ENCODE measurements at places on chromosomes 12 and 14.

- no peak for DNase-seq
These were observed at the start of gene SRGAP1 for GRCh38 chr12:63844391-63845341. Gene SRGAP1, plus strand, starts transcription at chr12:63844700. Its CDS starts 117 bp downstream, at chr12:63844817.

- no peak for DNase-seq
These were observed 144.2 kb downstream of the PAWR start for GRCh38 chr12:79546466-79547043.

DNA sequence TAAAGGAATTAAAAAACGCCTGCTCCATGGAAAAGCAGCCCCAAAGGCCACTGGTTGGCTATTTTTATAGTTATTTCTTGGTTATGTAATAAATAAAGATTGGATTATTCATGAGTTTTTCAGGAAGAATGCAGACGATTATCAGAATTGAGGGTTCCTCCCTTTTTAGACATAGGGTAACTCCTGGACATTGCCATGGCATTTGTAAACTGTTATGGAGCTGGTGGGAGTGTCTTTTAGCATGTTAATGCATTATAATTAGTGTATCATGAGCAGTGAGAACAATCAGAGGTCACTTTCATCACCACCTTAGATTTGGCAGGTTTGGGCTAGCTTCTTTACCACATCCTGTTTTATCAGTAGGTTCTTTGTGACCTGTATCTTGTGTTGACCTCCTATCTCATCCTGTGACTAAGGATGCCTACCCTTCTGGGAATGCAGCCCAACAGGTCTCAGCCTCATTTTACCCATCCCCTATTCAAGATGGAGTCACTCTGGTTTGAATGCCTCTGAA, 728.7 kb downstream of the GALC start:
- no peak for DNase-seq

DNA sequence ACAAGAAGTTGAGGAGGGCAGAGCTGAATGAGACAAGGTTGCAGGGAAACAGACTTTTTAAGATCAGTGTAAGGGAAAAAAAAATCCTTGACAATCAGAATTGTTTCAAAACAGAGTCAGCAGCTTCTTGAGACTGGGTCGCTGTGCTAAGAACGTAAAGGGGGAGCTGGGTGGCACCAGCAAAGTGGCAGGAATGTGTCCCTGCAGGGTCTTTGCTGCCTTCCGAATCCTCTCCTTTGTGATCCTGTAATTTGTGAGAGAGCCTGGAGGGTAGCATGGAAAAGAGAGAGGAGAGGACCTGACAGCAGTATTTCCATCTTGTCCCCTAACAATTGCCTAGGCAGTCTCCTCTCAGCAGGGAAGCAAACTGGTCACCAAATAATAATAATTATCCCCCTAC, 472.8 kb downstream of the RGS6 start:
- no peak for DNase-seq

DNA sequence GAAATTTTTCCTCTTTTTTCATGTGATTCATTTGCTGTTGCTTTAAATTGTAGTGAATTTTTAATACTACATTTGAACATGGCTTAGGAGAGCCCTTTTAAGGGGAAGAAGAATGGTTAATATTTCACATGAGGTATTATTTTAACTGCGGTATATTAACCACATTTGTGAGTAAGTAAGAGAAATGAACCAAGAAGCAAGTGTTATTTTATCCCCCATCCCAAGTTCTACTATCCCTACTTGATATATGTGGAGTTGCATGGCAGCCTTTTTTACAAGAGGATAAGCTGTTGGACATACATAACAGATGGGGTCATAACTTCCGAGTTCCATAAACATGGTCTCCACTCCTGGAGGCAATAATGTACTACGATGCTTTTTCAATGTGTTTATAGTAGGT, 623.3 kb downstream of the LRFN5 start:
- no peak for DNase-seq

- DNase-seq: no peak
These were observed 58.9 kb downstream of the HSP90AA1 start for GRCh38 chr14:102027951-102028350.

- DNase-seq: no peak
These were observed 104.7 kb upstream of the ESRRB start for GRCh38 chr14:76271041-76271755.

GRCh38 chr12:15851919-15852318, 30.3 kb upstream of the STRAP start:
- no peak for DNase-seq

- no peak for DNase-seq
These were observed 191.2 kb upstream of the PELI2 start for GRCh38 chr14:55927028-55927427.

GRCh38 chr12:1799882-1800400, 20.4 kb upstream of the LRTM2 start:
- DNase-seq: no peak

DNA sequence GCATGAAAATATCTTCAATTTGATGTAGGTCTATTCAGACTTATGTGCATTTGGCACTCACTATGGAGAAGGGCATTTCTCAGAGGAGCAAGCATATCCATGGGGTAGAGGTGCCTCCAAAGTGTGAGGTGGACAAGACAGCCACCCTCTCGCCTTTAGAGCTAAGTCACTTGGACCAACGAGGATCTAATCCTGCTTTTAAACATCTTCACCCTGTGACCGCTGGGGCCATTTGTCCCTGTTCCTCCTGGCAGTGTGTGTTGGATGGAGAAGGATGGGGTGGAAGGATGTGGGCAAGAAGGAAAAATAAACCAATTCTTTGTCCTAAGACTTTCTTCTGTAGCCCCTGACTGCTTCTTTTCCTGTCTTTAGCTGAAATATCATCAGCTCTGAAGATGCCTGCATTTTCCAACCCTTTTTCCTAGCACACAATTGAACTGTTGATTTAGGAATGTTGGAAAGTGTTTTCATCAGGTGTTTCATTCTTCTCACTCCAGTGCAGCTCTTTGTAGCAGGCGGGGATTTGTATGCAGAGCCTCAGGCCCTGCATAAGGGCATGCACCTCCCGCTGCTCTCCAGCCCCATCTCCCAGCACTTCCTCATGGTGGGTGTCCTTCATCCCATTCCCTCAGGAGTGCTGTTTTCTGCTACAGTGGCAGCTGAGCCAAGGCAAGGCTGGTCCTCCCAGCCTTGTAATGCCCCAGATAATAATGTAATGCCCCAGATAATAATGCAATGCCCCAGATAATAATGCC, 5.3 kb downstream of the FGF6 start:
- DNase-seq: no peak

DNA sequence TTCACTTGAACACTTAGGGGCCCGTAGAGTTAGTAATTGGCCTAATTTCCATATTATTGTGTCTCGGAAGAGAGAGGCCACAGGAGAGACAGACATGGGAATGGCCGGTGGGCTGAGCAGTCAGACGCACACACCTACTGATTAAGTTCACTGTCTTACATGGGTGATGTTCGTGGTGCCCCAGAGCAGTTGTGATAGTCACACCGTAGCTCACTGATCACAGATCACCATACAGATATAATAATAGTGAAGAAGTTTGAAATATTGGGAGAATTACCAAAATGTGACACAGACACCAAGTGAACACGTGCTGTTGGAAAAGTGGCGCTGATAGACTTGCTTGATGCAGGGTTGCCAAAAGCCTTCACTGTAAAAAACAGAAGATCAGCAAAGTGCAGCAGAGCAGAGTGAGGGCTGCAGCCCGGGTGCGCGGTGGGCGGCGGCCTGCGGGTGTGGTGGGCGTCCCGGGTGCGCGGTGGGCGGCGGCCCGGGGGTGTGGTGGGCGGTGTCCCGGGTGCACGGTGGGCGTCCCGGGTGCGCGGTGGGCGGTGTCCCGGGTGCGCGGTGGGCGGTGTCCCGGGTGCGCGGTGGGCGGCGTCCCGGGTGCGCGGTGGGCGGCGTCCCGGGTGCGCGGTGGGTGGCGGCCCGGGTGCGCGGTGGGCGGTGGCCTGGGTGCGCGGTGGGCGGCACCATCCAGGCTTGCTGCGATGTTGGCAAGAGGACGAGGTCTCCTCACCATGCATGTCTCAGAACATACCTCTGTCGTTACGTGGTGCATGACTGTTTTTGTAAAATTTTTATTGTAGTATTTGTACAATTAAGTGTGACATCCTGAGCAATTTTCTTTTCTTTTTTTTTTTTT, 34.3 kb upstream of the TEX22 start:
- peak; percentile 62 for DNase-seq

GRCh38 chr14:32121536-32121935, 44.4 kb downstream of the ARHGAP5 start:
- no peak for DNase-seq

- no peak for DNase-seq
These were observed 9.5 kb downstream of the PAX9 start for GRCh38 chr14:36671149-36671548.

DNA sequence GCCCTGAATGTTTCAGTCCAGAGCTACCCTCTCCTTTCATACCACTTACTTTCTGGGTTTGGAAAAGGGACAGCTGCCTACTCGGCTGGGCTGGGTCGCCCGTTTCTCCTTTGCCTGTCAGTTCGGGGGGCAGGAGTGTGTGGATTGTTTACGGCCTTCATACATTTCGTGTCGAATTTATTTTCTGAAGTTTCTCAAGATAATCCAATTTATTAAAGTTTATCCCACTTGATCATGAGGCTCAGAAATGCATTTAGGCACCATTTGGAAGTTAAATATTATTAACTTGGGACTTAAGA, 608 bp downstream of the ZNF410 start:
- DNase-seq: no peak

DNA sequence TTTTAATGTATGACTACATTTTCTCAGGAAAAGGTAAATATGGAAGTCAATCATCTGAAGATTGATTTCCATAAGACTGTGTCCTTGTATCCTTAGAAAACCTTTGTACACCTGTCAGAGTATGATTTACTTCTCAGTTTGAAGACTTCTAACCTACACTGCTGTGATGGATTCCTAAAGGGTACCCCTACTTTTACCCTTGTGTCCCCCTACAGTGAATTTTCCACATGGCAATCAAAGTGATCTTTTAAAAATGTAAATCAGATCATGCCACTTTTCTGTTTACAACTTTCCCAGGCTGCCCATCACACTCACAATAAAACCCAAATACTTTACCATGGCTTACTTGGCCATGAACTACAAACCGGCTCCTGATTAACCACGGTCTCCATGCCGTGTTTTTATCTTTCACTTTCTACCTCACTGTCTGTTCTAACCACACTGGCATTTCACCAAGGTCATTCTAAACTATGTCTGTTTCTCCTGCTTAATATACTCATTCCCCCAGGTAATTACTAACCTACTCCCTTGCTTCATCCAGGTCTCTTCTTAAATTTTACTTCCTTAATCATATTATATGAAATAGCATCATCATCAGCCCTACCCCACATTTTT, 8.1 kb downstream of the DNAI7 start:
- DNase-seq: peak; percentile 35

- peak; percentile 28 for DNase-seq
These were observed 54.2 kb downstream of the C12orf42 start for GRCh38 chr12:103441437-103442181.

DNA sequence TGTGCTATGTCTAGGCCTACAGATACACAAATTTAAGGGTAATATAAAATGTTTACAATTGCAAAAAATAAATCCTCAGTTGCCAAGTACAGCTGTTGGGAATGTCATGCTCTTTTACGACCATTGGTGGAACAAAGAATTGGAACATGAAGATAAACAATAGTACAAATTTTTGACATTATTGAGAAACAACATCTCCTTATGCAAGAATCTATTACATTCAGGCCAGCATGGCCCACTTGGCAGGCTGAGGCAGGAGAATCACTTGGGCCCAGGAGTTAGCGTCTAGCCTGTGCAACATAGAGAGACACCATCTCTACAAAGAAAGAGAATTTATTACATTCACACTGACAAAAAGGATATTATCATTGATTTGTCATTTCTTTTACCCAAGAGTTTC, 135.9 kb upstream of the NTF3 start:
- DNase-seq: no peak

- DNase-seq: peak; percentile 55
These were observed 442.6 kb downstream of the DPF3 start for GRCh38 chr14:72451054-72451972.

GRCh38 chr14:61308198-61308597, 13.2 kb upstream of the PRKCH start:
- DNase-seq: no peak

DNA sequence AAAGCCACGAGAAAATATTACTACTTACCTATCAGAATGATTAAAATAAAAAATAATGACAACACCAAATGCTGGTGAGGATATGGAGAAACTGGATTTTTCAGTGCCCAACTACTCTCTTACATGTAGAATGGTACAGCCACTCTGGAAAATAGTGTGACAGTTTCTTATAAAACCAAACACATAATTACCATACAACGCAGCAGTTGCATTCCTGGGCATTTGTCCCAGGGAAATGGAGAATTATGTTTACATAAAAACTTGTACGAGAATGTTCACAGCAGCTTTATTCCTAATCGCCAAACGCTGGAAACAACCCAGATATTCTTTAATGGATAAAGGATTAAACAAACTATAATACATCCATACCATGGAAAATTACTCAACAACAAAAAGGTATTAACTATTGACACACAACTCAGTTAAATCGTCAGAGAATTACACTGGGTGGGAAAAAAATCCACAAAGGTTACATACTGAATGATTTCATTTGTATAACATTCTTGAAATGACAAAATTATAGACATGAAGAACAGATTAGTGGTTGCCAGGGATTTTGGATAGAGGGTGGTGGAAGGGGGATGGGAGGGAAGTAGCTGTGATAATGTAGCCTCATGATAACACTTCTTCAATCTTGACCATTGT, 35.4 kb downstream of the TAOK3 start:
- no peak for DNase-seq

DNA sequence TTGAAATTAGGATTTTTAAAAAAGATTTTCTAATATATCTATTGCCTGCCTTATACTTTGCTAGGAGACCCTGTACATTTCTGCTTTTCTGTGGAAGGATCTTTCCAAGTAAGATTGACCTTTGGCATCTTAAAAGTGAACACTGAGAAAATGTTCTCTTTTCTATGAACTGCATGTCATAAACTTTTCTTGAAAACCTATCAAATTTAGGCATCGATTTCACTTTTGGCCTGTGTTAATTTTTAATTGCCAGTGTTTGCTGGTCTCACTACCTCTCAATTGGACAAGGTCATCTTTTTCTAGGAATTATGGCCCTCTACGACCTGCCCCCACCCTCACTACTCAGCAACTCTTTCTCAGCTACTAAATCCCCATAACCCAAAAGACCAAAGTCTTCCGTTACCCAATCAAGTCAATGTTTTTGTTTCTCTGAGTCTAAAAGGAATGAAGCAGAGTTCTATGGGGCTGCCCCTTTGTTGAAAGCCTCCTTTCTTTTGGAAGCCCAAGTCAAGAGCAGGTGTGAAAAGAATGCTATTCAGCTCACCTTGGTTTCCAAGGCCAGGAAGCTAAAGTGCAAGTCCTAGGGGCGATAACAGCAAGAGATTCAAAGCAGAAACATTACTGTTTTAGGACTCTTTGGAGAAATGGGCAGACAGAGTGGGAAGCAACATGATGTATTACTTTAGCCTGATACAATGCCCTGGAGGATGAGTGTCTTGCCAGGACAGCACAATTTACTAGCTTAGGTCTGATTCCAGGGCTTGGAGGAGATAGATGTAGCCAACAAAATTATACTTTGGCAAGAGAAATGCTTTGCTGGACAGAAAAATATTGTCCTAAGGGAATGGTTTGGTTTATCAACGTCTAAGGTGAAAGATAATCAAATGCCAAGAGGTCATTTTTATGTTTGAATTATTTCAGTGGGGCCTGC, 55.0 kb downstream of the IGF1 start:
- no peak for DNase-seq

GRCh38 chr12:66495709-66496108, 183.2 kb downstream of the GRIP1 start:
- DNase-seq: no peak

- DNase-seq: no peak
These were observed 44.5 kb upstream of the VPS33A start for GRCh38 chr12:122310626-122311333.

- DNase-seq: no peak
These were observed 3.5 kb downstream of the SLC7A7 start for GRCh38 chr14:22811722-22812121.

Measured in CD4-positive, alpha-beta T cell treated with Interleukin-6 for 4 hours (primary cell).